Endothelial cell (in vitro differentiated cells): ENCODE measurements at places on chromosomes 12 and 14. TPM values are rescaled to one million over a fixed set of nuclear protein-coding genes. Genes with fewer than 3 reads are reported as not detected.

GRCh38 chr14:51354846-51355245 lies 114.8 kb downstream of the TMX1 start:
- no peak for DNase-seq

DNA sequence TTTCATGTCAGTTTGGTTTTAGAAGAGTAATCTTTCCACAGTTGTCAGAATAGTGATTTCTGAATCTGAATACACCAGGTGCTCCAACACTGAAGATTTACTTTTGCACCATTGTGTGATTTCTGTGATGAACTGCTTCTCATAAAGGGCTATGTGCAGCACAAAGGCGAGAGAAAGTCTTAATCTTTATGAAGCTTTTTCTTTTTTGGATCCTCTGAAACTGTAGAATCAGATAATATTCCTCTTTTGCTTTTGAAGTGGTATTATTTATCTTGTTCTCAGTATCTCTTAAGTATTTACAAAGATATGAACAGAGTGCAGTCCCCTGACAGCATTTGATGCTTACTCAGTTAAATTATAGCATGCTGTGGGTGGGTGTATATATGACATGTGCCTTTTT lies 207.8 kb downstream of the NAV3 start:
- no peak for DNase-seq

DNA sequence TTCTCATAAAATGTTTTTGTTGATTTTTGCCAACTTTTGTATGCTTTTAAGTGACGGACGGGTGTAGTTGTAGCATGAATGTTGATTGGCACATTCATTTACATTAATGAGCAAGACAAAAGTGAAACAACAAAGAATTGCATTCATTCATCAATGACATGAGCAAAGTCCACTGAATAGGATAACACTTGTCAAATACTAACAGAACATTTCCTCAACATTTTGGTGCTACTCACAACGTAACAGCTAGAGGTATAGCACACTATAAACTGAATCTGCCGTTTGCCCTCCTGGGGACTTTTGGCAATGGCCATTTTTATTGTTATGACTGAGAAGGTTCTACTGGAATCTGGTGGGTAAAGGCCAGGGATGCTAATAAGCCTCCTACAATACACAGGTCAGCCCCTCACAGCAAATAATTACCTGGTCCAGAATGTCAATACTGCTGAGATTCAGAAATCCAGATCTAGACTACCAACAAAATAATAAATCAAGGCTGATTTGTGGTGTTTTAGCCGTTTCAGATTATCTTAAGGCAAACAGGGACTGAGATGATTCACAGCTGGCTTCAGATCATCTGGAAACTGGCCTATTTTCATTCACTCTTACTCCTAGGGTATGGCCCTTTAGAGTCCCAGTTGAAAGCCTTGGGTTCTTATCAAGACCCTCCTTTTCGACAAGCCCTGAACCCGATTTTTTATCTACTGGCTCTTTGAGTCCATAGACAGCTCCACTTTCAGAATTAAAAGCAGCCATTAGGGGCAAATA lies 22.5 kb upstream of the CDKN3 start:
- no peak for DNase-seq

GRCh38 chr14:61108496-61109141 lies 127.6 kb downstream of the SLC38A6 start:
- DNase-seq: no peak

GRCh38 chr12:47052274-47052673 lies 27.1 kb upstream of the PCED1B start:
- DNase-seq: no peak

- DNase-seq: no peak
These were observed 27.2 kb upstream of the NINJ2 start for GRCh38 chr12:690466-690865.

- DNase-seq: no peak
These were observed 220.8 kb upstream of the NOS1 start for GRCh38 chr12:117582135-117582784.

DNA sequence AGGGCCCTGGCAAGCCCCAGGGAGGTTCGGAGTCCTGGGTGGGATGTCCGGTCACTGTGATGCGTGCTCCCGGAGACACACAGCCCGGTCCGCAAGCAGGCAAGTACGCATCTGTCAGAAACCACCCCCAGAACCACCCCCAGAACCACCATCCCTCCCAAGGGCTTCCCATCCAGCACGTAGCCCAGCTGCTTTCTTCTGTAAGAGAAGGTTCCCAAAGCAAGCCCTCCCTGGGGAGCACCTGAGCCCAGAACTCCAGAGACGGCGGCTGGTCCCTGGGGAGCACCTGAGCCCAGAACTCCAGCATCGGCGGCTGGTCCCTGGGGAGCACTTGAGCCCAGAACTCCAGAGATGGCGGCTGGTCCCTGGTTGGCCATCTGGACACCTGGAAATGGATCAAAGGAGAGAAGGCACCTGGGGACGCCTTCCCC lies 2.6 kb upstream of the FBRSL1 start:
- DNase-seq: no peak

GRCh38 chr12:81075539-81075938 lies 2.3 kb upstream of the ACSS3 start:
- DNase-seq: no peak

DNA sequence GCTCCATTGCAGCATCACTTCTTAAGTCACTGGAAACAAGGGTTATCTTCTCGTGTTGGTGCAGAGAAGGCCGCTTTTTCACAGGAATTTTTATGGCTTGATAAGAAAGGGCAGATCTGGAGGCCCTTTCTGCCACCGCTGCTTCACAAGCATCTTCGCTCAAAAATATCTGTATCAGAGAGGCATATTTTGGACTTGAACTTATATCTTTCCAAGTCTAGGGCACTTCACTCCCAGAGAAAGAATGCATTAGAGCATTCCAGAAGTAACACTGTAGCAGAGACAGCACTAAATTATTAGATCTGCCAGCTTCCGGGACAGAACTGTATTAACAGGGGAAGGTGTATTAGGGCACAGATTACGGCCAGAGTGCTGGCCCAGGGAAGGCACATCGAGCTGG lies 151.7 kb upstream of the AMIGO2 start:
- DNase-seq: no peak

- no peak for DNase-seq
These were observed 22.6 kb downstream of the PRKCH start for GRCh38 chr14:61343991-61344405.

DNA sequence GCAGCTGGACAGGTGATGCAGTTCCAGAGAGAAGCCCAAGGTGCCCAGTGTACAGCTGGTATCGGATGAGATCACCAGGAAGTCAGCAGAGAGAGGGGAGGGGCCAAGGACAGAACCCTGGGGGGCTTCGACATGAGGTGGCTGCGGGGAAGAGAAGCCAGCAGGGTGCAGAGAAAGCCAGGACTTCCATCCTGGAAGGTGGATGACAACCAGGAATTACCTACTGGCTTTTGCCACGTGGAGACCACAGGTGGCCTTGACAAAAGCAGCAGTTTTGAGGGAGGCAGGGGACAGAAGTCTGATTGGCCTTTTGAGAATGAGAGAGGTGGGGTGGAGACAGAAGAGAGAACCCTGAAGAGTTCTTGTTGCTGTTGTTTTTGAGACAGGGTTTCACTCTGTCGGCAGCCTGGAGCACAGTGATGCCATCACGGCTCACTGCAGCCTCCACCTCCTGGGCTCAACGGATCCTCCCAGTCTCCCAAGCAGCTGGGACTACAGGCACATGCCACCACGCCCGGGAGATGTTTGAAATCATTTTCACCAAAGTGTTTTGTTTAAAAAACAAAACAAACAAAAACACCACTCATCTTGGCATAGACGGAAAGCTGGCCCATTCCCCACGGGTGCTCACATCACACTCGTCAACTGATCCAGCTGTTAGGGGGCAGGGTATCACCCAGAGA lies 35.2 kb downstream of the CDC42BPB start:
- no peak for DNase-seq

DNA sequence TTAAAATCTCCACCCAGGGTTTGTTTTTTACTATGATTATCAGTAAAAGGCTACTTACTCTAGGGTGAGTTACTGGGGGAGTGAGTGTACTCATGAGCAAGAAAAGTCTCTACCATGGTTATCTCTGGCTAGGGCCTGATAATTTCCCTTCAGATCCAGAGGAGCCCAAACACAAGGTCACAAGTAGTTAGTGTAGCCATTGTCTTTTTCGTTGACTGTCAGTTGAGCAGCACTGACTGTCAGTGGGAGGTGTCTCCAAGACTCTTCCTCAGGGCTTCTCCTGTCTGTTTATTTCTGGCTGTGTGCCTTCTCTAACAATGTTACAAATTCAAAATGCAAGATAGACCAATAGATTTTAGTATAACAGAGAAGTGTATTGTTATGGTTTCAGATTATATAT lies 181.2 kb upstream of the MIS18BP1 start:
- DNase-seq: no peak

DNA sequence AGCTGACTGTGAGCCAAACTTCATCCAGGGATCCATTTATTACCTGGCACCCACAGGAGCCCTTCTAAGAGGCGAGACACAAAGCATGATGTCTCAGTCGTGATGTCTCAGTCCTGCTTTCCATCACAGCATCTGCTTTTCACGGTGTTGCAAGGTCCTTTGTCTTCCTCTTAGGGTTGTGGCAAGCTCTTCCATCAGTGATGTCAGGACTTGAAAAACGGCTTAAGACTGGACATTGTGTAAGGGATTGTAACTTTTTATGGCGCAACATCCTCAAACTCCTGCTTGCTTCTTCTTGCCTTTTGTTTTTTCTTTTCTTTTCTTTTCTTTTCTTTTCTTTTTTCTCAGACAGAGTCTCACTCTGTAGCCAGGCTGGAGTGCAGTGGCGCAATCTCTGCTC lies 586.5 kb upstream of the TMEM132C start:
- DNase-seq: no peak

DNA sequence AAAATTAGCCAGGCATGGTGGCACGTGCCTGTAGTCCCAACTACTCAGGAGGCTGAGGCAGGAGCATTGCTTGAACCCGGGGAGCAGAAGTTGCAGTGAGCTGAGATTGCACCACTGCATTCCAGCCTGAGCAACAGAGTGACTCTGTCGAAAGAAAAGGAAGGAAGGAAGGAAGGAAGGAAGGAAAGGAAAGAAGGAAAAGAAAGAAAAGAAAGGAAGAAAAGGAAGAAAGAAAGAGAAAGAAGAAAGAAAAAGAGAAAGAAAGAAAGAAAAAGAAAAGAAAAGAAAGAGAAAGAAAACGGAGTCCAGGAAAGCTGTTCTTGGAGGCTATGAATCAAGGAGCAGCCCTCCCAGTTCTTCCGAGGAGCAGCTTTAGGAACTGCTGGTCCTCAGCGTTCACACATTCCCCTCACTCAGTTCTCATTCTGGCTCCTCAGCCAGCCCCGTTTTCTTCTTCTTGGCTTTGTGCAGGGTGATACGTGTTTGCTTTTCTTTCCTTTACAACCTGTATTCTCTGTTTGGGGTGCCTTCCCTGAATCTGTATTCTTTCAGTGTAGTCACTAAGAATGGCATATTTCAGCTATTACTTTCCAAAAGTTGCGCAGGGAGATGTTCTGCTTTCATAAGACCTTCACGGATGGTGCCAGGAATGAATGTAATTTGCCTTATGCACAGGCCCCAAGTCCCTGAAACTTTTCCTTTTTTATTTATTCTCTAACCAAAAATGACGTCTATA lies 12.2 kb downstream of the FBXL14 start:
- DNase-seq: no peak

DNA sequence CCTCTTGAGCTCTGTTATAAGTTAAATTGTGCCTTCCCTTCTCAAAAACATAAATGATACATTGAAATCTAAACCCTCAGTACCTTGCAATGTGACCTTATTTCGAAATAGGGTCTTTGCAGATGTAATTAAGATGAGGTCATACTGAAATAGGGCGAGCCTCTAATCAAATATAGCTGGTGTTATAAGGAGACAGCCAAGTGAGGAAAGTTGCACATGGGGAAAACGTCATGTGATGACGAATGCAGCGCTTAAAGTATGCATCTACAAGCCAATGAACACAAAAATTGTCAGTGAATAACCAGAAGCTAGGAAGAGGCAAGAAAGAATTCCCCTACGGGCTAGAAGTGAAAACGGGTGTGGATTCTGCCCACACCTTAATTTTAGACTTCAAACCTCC lies 305.2 kb upstream of the FOXG1 start:
- no peak for DNase-seq

GRCh38 chr14:87179936-87180335 lies 813.0 kb downstream of the GALC start:
- no peak for DNase-seq

DNA sequence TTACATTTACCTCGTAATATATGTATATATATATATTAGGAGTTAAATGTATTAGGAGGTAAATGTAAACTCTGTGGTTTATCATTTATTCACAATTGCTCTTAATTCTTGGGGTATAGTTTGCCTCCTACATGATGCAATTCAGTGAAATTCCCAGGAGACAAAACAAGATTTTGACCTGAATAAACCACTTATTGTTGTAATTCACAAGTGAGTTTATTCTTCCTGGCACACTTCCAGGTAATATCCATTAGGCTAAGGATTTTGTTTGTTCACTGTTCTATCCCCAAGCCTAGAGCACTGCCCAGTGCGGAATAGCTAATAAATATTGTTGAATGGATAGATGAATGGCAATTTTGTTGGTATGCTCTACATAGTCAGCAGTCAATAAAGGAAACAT lies 3.0 kb downstream of the SMIM10L1 start:
- DNase-seq: no peak

DNA sequence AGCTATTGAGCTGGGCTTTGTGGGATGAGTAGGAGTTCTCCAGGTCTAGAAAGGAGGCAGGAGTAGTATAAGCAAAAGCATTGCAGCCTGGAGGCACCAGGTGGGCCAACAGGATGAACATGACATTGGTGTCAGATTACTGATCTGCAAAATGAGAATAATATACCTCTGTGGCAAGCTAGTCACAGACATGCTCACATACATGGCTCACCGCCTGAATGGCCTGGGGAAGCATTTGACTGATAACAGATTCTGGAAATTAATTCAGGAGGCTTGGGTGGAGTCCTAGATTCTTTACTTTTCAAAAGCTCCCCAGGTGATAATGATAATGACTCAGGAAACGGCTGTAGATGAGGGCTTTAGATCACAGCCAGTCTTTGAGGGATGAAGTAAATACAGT lies 709 bp downstream of the TCL1B start:
- no peak for DNase-seq

DNA sequence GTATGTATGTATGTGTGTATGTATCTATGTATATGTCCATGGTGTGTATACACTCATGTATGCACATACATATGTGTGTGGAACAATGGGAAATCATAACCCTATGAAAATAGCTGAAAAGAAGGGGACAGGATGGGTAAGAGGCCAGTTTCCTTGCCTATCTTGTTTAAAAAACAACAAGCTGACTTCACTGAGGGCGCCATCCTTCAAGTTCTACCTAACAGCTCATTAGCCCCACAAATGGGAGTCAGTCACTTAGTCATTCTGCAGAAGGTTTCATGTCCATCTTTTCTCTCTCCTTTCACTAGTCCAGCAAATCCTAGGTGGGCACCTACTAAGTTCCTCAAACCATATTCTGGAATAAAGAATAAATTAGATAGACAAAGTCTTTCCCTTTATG lies 14.7 kb downstream of the STON2 start:
- no peak for DNase-seq

The ISCA2 gene
- total RNA-seq: 31.4 TPM

The CDCA3 gene
- 6.2 TPM for total RNA-seq

The SLC25A21 gene
- total RNA-seq: 1.2 TPM

The GPR84 gene
- total RNA-seq: 0.41 TPM

The KRT85 gene
- not detected for total RNA-seq

The GPR162 gene
- 52.7 TPM for total RNA-seq

The LRRC10 gene
- total RNA-seq: not detected

The PROX2 gene
- total RNA-seq: 0.08 TPM

The C1QL4 gene
- total RNA-seq: not detected

The IL31 gene
- total RNA-seq: not detected

The IL25 gene
- not detected for total RNA-seq

The FUT8 gene
- total RNA-seq: 65.4 TPM

The MDGA2 gene
- 8.1 TPM for total RNA-seq

The KLRK1 gene
- total RNA-seq: not detected

The GDF3 gene
- 77.7 TPM for total RNA-seq

The CLEC1B gene
- total RNA-seq: not detected
